ENCODE measurements at places on chromosomes 7 and 10.

GRCh38 chr10:103752680-103753248 is 102.6 kb downstream of the SH3PXD2A start:
- DNase-seq: no peak

GRCh38 chr10:30186371-30186875 is 127.0 kb upstream of the JCAD start:
- DNase-seq: no peak

DNA sequence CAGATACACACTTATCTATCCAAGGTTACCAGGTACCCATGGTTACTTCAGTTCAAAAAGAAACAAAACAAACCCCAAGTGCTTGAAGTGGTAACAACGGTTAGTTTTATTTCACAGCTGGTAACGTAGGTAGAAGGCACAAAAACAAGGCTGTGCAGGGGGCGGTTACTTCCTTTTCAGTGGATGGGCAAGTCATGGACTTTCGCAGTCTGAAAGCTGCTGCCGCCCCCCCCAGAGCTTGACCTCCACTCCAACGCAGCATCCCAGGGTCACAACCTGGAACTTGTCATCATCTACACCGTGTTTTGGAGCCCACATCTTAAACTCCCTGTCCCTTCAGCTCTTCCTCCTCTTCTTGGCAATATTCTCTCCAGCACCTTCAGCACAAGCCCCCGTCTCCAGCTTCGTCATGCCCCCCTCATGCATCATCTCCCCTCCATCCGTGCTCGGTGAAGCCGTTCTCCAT is 181.2 kb upstream of the ITGB1 start:
- DNase-seq: peak; percentile 60

GRCh38 chr10:62048470-62048869 is 147.0 kb downstream of the ARID5B start:
- DNase-seq: no peak

DNA sequence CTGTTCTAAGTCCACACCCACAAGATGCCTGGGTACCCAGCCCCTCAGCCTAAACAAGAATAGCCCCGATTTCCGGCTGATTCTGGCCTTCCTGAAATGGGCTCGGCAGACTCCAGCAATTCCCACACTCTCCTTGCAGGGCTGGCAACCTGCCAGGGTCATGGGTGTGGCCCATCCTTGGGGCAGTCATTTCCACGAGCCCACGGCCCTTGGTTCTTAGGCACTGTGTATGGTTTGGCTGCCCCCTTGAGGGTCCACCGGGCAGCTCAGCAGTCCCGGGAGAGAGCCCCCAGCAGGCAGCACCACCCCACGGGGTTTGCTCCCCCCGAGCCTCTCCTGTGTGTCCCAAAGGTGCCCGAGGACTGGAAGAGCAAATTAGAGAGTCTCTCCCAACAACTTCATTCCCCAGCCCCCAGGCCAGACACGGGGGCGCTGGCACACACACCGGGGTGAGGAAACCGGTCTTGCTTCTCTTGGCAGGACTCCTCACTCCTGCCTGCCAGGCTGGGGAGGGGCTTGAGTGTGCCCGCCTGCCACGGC is 142.2 kb downstream of the EMX2 start:
- no peak for DNase-seq

- DNase-seq: no peak
Observed at GRCh38 chr10:59753267-59753666, at the start of gene MRLN. Gene MRLN (minus strand): TSS chr10:59753455.

- peak; percentile 84 for DNase-seq
Observed at GRCh38 chr7:26201247-26202018, at the start of gene CBX3. Gene CBX3 (plus strand): TSS chr7:26201745. CDS start chr7:26202999, 1,254 bp downstream.

DNA sequence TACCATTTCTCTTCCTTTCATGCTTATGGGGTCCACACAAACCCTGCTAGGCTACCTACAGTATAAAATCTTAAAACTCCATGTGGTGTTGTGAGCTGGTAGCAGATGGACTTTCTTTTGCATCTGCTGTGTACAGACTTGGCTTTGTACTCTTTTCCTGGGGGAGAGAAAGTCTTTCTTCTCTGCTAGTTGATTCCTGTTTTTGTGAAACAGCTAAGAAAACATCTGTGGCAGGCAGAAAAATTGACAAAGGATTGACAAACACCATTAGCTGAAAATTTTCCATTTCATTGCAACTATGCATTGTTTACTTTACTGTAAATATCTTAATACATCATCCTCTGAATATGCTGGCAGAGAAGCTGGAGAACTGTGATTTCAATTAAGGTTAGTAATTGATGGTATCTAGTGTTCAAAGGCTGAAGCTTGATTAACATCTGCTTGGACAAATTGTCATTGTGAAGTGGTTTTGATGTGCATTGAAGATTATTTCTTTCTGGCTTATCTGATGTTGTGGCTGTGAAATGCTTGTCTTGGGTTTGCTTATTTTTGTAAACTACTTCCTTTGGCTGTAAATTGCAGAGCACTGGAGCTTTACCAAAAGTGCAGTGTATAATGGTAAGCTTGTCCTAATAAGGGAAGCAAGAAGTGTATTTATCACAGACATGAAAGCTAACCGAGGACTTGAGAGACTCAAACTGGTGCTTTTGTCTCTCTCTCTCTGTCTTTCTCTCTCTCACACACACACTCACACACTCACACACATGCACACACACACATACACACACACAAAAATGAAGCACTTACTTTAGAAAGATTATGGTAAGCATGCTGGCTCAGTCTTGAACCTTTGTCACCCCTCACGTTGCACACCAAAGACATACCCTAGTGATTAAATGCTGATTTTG is at the start of gene FOXP2:
TSS of gene FOXP2 (plus strand) at position 660 of the 908 bp plus-strand sequence. CDS start 11,697 bp downstream, outside the sequence.
- DNase-seq: no peak
